ENCODE measurements at places on chromosomes 4 and X.

DNA sequence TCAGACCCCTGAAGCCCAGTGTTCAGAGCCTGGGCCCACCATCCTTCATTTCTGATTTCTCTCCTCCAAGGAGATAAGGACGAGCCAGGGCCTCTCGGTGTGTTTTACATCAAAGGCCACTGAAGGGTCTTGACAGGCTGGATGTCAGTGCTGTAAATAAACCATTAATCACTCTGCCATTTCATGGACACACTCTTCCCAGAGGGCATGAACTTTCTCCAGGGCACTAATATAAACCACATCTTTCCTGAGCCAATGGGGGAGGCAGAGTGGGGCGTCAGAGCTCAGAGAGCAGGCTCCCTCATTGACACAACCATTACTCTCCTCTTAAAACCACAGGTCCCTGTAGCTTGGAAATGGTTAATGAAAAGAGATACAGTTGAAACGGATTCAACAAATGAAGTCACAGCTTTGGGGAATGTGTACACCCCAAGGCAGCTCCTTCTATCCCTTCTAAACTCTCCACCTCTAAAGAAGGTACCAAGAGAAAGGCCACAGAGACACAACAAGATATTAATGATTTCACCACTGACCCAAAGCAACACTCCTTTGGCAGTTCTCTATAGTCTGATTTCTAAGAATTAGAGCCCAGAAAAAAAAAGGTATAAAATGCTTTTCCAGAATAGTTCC is 200.6 kb downstream of the CHIC2 start:
- DNase-seq = no peak

DNA sequence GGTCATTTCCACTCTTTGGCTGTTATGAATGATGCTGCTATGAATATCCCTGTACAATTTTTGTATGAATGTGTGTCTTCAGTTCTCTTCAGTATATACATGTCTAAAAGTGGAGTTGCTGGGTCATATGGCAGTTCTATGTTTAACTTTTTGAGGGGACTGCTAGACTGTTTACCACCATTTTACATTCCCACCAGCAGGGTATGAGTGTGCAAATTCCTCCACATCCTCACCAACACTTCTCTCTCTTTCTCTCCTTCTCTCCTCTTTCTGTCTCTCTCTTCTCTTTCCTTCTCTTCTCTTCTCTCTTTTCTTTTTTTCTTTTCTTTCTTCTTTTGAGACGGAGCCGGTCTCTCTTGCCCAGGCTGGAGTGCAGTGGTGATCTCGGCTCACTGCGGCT is 7.8 kb downstream of the WWC2 start:
- no peak for DNase-seq

- no peak for DNase-seq
Observed at GRCh38 chrX:154549766-154550165, 2.3 kb downstream of the IKBKG start.

DNA sequence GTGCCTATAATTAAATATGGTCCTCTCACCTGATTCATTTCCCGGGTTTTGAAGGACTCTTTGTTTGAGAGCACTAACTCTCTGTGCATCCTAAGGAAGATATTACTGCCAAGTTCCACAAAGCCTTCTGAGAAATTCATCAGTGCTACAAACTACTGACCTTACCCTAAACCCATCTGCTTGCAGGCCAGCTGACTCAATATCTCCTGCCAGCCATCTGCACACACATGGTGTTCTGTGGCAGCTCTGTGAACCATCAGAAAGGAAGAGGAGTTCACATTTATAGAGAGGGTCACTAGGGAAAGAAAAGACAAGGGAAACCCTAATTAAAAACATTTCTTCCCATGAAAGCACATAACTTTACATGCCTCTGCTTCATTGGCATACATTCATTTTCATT is 156.7 kb downstream of the ATP10D start:
- no peak for DNase-seq

- no peak for DNase-seq
Observed at GRCh38 chr4:35175487-35175886, 1068.8 kb downstream of the ARAP2 start.

DNA sequence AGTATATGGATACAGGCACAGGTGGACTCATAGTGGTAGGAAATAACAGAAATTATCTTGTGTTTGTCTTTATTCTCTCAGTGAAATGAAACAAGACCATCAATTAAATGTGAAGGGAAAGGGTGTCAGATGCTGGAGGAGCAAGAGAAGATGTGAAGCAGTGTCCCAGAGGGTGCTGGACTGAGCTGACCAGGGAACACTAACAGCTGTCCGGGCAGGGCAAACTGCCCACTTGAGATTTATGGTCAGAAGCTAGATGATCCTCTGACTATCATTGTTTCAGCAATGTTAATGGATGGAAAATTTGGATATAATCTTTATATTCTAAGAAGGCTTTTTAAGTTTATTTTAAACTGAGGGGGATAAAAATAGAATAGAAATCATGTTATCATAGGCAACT is 267.2 kb upstream of the SLC7A11 start:
- no peak for DNase-seq

- no peak for DNase-seq
Observed at GRCh38 chrX:14015941-14016340, 13.8 kb downstream of the GEMIN8 start.

- DNase-seq = no peak
Observed at GRCh38 chrX:40022421-40022820, 75.3 kb downstream of the BCOR start.

DNA sequence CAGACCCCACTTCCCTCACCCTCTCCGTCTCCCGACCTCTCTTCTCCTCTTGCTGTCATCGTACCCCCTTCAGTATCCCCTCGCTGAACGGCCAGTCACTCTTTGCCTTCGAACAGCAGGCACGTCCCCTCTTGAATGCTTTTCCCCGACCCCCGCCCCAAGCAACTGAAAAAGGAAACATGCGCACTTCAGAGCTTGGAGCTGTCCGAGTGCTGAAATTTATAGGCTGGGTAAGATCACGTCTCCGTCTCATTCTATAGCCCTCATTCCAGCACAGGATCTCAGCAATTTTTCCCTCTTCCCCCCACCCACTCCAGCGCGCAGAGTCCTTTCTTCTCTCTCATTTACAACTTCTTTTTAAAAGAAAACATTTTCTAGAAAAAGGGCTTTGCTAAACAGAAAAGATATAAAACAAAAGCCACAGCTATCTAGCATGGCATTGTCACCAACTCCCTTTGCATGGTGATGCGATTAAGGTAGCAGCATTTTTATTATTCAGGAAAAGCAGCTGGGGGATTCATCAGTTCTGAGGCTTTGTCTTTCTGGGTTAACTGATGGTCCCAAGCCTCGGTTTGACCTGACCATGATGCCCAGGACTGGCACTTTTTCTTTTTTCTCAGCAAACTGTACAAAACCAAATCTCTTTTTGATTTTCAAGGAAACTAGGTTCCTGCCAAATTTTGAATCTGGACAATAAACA is at the start of gene GLRA2:
GLRA2 (plus strand) TSS at position 247 of the 700 bp plus-strand sequence. CDS start 522 bp downstream, outside the sequence.
- peak; percentile 51 for DNase-seq

GRCh38 chrX:53093177-53093655 is 726 bp upstream of the KANTR start:
- DNase-seq = peak; percentile 73

GRCh38 chr4:86968547-86968946 is 33.7 kb downstream of the AFF1 start:
- no peak for DNase-seq
